ENCODE measurements at places on chromosomes 1 and 21.

DNA sequence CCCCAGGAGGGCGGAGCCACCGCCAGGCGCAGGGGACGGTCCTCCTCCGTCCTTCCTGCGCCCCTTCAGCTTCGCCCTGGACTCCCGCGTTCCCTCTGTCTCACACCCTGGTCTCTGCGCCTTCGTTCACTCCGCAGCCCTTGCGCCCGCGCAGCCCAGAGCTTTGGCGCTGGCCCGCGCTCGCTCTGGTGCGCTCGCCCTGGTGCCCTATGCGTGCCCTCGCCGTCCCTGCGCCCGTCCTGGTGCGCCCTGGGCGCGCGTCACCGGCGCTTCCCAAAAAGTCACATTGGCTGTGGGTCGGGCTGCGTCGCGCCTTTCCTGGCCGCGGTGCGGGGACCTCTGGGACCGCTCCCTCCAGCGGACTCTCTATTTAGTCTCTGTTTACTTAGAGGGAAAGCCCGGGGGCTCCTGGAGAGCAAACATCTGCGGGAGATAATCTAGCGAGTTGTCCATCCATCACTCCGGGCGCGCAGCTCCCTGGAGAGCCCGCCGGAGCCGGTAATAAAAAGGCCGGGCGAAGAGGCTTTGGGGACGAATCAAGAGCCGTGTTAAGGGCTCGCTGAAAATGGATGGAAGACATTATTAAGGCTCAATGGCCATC, 178.6 kb downstream of the PRDM16 start:
- DNase-seq = no peak

DNA sequence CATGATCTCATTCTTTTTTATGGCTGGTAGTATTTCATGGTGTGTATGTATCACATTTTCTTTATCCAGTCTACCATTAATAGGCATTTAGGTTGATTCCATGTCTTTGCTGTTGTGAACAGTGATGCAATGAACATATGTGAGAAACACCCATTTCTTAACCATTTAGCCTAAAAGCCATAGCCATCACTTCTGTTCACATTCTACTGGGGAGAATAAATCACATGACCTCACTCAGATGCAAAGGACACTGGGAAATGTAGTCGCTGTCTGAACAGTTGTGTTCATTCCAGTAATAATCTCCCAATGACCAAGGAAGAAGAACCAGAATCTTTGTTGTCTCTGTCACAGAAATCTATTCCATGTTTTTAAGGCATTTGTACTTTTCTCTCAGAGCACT, 15.1 kb upstream of the PLA2G2E start:
- no peak for DNase-seq

DNA sequence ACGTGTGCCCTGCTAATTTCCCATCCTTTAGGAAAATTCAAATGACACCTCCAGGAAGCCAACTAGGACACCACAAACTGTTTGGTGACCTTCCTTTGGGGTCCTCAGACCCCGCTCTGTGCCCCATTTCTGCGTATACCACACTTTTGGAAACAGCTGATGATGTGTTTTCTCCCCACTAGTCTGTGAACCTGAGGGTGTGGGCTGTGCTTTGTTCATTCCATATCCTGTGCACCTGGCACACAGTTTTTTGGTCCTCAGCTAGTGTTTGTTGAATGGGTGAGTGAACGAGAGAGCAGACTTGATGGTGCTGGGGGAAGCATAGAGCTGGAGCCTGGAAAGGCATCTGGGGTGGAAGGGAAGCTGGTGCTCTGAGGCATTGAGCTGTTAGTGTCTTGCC, 48.6 kb downstream of the RPS6KA1 start:
- no peak for DNase-seq

DNA sequence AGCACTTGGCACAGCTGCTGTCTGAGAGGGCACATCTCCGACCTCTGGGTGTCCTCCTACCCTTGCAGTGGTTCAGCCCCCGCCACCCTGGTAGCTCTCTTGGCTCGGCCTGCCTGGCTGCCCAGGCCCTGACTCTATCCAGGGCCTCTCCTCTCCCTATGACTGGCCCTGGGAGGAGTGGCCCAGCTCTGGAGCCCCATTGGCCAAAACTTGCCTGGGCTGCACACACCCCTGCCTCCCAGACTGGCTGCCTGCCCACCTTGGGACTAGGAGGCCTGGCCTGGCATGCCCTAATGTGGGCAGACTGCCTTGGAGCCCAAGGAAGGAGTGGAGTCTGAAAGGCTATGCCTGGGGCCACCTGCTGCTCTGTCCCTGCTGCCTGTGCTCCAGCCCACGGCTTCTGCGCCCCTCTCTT, 33.6 kb downstream of the ACOT11 start:
- DNase-seq = no peak

DNA sequence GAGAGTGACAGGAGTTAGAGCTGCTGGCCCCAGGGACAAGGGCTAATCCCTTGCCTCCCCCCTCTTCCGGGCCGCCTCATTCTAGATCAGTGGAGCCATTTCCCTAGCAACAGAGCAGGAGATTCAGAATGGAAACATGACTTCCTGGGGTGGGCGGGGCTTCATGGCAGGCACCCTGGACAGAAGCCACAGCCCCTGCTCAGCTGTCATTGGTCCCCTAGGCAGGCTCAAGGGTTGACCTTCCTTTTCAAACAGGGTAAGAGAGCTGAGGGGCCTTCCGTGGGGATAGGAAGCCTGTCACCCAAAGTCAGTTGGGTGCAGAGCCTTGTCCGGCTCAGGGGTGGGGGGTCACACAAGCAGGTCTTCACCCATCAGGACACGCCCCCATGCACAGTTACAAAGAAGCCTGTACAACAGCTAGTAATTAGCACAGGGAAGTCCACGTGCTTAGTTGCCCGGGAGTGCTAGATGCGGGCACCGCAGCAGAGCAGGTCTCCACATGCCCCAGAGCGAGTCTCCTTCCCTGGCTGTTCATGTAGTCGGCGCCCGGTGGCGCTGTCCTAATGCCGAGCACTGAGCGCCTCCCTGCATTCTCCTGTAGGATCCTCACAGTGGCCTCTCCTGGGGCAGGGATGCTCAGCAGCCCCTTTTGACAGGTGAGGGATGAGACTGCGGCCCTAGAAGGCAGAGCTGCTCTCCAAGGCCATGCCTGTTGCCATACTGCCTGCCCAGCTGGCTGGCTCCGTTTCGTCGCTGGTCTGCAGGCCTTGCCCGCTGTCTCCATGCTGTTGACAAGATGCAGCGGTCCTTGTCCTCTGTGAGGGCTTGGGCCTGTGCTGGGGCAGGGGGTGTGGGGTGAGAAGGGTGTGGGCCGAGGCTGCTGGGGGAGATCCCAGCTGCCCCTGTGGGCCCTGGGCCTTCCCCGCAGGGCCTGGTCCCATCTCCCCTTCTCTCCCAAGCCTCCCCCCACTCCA, 5.1 kb downstream of the TMEM201 start:
- DNase-seq = peak; percentile 81

DNA sequence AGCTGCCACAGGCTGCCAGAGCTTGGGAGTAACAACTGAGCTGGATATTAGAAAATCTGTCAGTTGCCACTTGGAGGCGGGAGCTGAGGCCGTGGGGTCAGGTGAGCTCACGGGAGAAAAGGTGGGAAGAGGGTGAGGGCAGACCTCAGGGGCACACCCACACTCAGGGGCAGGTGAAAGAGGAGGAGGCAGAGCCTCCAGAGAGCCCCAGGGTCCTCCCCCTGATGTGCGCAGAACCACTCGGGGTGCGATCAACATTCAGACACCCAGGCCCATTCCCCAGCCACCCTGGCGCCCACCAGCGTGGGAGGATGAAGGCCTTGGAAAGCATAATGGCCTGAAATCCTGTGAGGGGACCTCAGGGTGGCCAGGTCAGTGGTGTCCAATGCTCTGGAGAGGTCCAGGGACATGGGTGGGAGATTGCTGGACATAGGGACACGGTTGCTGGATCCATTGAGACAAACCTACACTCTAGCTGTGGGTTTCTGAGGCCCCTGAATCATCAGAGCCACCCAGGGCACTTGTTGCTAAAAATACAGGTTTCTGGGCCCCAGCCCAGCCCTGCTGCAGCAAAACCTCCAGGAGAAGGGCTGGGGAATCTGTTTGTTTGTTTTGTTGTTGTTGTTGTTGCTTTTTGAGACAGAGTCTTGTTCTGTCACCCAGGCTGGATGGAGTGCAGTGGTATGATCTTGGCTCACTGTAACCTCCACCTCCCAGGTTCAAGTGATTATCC, 49.4 kb upstream of the GPR153 start:
- DNase-seq = no peak

DNA sequence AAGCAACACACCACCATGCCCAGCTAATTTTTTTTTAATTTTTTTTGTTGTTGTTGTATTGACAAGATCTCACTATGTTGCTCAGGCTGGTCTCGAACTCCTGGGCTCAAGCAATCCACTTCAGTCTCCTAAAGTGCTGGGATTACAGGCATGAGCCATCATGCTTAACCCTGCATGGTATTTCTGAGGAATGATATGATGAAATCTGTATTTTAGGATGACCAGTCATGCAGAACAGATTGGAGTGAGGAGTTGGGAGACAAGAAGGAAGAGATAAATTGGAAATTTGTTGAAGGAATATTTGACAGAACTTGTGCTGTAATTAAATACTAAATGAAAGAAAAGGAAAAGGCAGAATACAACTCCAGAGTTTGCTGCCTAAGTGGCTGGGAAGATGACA, 4.7 kb upstream of the NDUFS5 start:
- DNase-seq = no peak

- DNase-seq = no peak
These were observed 49.9 kb downstream of the COL6A1 start for GRCh38 chr21:46031484-46031883.

- DNase-seq = no peak
These were observed 95.3 kb downstream of the ABCA4 start for GRCh38 chr1:94025383-94026340.

GRCh38 chr1:202067188-202067974, 55.3 kb upstream of the GPR37L1 start:
- DNase-seq = no peak

GRCh38 chr1:81654147-81654546, 146.6 kb upstream of the ADGRL2 start:
- no peak for DNase-seq

GRCh38 chr1:48665708-48666407, 110.8 kb downstream of the BEND5 start:
- DNase-seq = no peak

DNA sequence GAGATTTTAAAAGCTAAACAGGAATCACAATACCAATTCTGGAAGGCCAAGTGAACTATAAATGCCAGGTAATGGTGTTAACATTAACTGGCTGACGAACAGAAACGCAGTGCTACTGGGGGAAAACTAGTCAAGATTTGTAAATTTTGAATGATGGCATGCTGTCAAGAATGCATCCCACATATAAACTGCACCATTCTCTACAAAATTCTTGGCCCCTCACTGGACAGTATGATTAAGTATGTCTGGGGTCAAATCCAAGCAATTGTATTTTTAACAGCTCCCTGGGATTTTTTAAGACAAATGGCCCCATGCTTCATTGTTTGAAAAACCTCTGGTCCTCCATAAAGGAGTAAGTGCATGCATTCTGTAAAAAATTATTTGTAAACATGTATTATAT, 73.2 kb upstream of the COA6 start:
- no peak for DNase-seq

DNA sequence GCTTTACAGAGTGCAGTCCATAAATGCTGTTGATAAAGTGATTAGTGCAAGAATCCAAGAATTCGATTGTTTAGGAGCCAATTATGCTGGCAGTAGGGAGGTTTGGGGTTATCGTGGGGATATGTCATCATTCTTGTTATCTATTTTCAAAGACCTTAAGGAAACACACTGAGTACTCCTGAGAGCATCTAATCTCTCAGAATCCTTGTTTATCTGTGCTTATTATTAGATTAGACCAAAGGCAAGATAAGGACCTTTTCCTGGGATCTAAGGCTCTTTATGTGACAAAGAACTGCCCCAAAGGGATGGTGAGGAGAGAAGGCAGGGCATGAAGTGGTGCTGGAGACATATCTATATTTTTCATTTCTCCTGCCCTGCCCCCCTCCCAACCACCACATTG, 139.1 kb downstream of the TSEN15 start:
- DNase-seq = no peak

DNA sequence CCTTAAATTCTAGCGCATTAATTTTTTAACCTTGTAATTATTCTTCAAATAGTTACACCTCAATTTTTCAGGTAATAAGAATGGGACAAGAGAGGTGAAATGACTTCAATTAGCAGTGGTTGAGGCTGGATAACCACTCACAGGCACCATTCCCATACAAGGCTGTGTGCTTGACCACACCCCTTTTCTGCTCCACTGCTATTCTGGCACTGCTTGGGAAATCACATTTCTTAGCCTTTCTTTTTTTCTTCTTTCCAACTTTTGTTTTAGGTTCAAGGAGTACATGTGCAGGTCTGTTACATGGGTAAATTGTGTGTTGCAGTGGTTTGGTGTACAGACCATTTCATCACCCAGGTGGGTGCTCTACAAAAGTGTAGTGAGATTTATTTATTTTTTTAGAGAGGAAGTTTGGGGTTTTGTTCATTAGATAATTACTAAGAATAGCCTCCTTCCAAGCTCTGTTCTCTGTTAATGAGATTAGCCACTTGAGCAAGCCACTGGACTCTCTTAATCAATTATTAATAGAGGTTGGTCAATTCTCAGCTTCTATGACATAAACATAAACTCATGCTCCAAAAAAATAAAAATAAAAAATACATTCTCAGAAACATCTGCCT, 14.4 kb downstream of the ILDR2 start:
- no peak for DNase-seq

GRCh38 chr1:47859092-47859743, 138.0 kb downstream of the TRABD2B start:
- no peak for DNase-seq

- DNase-seq = no peak
These were observed 38.3 kb upstream of the OSBPL9 start for GRCh38 chr1:51578383-51579109.

DNA sequence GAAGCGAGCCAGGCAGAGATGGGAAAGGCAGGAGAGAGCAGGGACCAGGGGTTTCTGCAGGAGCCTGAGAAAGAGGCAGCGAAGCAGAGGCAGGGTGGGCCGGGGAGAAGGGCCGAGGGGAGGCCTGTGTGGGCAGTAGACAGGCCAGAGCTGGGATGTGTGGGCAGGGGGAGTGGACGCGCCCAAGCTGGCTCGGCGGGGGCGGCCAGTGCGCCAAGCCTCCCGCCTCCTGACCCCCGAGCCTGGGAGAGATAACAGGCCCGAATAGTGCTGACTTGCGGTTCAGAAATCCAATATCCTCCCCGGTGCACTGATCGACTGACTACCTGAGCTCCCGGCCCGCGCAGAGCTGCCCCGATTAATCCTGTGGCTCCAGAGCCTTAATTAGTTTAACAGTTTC, 41.9 kb downstream of the AHDC1 start:
- no peak for DNase-seq

GRCh38 chr1:181119093-181119989, 30.8 kb downstream of the IER5 start:
- DNase-seq = no peak

- no peak for DNase-seq
These were observed 65.8 kb downstream of the USP25 start for GRCh38 chr21:15795533-15795932.

GRCh38 chr21:44889625-44890337, 16.3 kb upstream of the PTTG1IP start:
- no peak for DNase-seq

DNA sequence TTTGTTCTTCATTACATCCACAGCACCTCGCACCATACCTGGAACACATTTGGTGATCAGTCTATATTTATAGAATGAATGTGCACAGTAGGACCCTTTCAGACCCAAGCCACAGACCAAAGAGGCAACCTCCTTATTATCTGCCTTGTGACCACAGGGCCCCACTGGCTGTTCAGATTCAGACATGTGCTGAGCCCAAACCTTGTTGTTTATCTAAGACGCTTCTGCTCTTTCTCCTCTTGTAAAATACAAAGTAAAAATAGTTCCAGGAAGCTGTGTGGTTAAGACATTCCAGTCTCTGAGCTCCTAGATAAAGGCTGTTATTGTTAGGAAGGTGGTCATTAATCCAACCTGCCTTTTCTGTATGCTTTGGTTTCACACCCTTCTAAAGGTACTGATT, 3.6 kb upstream of the SCMH1 start:
- no peak for DNase-seq
